A549 treated with Hydrocortisone at 1 μM for 4 hours (cell line): ENCODE measurements at places on chromosomes 3 and 15. TPM values are rescaled to one million over a fixed set of nuclear protein-coding genes. Genes with fewer than 3 reads are reported as not detected.

CISH gene
- total RNA-seq = 0.52 to 0.74 TPM (median 0.66 TPM) in 5 replicates

ISL2 gene
- total RNA-seq = 2.9 to 4.3 TPM (median 3.8 TPM) in 5 replicates

GNAT1 gene
- total RNA-seq = 0.21 TPM in 1 of 5 replicates, not detected in the others

HGD gene
- total RNA-seq = 16.4 to 23.7 TPM (median 21.8 TPM) in 5 replicates

FANCD2OS gene
- total RNA-seq = not detected in 5 replicates

C3orf18 gene
- total RNA-seq = 2.0 to 2.6 TPM (median 2.3 TPM) in 5 replicates

GOLGA6L7 gene
- not detected in 5 replicates for total RNA-seq

UCN2 gene
- total RNA-seq = 6.8 to 8.3 TPM (median 7.9 TPM) in 5 replicates

NUDT16 gene
- 9.6 to 12.5 TPM (median 10.2 TPM) in 5 replicates for total RNA-seq

PSMD2 gene
- 284 to 383 TPM (median 293 TPM) in 5 replicates for total RNA-seq

FETUB gene
- total RNA-seq = 0.12 to 0.34 TPM (median 0.15 TPM) in 3 of 5 replicates, not detected in the others

TWF2 gene
- 59.1 to 71.2 TPM (median 66.9 TPM) in 5 replicates for total RNA-seq

NR1I2 gene
- total RNA-seq = not detected in 5 replicates

MKRN3 gene
- 1.6 to 2.8 TPM (median 2.2 TPM) in 5 replicates for total RNA-seq

NDUFB4 gene
- 204 to 235 TPM (median 215 TPM) in 5 replicates for total RNA-seq

LNP1 gene
- total RNA-seq = 0.77 to 0.94 TPM (median 0.81 TPM) in 5 replicates

PLIN1 gene
- total RNA-seq = 0.05 to 0.15 TPM (median 0.12 TPM) in 4 of 5 replicates, not detected in the other

ECE2 gene
- not detected in 5 replicates for total RNA-seq

BNC1 gene
- 0.69 to 0.95 TPM (median 0.86 TPM) in 5 replicates for total RNA-seq

ESYT3 gene
- total RNA-seq = 0.40 to 0.83 TPM (median 0.55 TPM) in 5 replicates

MYRIP gene
- total RNA-seq = 0.05 TPM in 1 of 5 replicates, not detected in the others

SYNPR gene
- total RNA-seq = not detected in 5 replicates
